Inflammatory macrophage treated with lipopolysaccharide for 4 hours (primary cell): ENCODE measurements at places on chromosomes 7 and 10.

DNA sequence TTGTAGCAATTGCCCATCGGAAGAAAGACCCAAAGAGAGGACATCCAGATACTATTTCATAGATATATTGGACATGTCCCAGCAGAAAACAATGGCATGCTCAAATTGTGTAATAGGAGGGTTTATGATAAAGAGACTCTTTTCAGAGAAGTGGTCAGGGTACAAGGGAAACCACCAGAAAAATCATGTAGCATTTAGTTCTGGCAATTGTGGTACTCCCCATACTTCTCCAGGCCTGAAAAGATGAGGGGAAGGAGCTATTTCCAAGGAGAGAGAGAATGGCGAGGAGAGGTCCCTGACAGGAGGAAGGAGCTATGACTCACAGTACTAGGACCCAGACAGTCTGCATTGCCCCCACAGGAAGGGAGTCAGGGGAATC is 68.4 kb upstream of the ADO start:
- no peak for DNase-seq

- DNase-seq: no peak
Measured at GRCh38 chr10:132294561-132295318, 13.0 kb downstream of the STK32C start.

DNA sequence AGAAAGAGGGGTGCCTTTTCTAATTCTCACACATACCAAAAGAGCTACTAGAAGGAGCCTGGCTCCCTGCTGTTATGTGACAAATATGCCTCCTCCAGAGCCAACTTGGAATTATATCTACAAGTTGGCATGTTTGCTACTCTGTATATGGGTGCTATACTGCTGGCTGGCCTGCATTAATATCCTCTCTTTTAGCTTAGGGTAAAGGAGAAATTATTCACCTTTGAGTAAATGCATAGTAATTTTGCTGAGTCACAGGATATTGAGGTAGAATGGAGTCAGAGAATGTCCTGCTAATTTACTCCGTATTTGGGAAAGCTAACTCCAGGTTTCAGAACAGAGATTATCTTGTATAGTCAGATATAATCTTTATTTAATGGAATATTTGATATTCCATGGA is 24.2 kb upstream of the LIPN start:
- DNase-seq: no peak

DNA sequence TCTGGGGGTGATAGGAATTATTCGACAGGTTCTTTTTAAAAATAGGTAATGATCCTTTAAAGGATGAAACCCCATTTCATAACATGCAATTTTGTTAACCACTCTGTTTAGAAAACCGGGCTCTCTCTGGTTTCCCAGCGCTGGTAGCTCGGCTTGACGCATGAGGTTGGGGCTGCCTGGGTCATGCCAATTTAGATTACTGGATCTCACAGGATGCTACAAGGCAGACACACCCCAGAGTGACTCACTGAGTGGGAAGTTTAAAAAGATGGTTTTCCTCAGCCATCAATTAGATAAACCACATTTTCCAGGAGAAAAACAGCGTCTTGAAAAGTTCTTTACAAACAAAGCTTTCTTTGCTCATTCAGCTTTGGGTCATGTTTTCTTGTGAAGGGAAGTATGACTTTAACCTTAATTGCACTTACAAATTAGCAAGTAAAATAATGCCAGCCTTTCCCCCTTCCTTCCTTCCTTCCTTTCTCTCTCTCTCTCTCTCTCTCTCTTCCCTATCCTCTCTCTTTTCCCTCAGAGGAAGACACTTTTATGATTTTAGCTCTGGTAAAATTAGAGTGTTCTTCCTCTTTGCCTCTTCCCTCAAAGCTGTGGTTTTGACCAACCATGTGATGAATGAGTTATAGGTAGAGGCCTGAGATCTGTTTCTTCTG is 99.8 kb downstream of the EPDR1 start:
- peak; percentile 4 for DNase-seq

DNA sequence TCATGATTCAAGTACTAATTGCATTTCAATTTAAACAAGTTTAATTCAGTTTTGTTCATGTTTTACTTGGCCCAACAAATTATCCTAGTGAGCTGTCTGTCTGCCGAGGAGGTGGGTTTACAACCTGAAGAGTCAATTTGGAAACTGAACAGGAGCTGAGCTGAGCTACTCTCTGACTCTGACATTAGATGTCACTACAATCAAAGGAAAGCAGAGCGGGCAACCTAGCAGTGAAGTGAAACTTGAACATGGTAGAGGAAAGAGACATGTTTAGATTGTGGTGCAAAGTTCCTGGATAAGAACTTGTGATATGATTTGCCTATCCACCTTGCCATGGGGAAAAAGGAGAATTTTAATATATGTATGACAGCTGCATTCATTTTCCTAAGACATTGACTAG is 9.6 kb upstream of the AGR3 start:
- DNase-seq: peak; percentile 33

- DNase-seq: no peak
Measured at GRCh38 chr10:17085011-17085725, 44.4 kb downstream of the CUBN start.

DNA sequence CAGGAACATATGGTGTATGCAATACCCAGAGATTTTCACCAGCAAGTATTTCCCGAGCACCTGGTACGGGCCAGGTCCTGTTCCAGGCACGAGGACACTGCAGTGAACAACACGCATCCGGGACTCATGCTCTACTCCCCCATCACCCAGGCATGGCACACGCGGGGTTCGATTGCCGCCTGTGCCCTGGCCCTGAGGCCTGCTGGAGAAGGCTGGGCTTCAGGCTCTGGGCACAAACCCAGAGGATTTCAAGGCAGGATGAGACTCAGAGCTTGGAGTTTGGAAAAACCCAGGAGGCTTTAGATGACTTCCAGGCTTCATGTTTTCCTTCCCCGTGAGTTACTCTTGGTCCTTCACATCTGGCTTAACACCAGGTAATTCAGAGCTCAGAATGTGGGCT is 143.5 kb downstream of the NEURL1 start:
- DNase-seq: no peak

GRCh38 chr7:122803323-122803722 is 82.9 kb downstream of the CADPS2 start:
- DNase-seq: no peak

DNA sequence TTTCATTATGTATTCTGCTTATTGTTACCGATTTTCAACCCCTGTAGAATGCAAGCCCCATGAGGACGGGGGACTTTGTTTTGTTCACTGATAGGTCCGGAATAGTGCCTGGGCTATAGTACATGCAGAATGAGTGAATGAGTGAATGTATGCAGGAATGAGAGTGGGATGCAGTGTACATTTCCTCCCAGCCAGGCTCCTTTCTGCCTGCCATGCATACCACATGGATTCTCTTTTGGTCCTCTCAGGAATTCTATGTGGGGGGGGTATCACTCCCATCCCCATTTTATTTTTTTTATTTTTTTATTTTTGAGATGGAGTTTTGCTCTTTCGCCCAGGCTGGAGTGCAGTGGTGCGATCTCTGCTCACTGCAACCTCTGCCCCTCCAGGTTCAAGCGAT is 16.7 kb downstream of the TRIM56 start:
- DNase-seq: no peak

DNA sequence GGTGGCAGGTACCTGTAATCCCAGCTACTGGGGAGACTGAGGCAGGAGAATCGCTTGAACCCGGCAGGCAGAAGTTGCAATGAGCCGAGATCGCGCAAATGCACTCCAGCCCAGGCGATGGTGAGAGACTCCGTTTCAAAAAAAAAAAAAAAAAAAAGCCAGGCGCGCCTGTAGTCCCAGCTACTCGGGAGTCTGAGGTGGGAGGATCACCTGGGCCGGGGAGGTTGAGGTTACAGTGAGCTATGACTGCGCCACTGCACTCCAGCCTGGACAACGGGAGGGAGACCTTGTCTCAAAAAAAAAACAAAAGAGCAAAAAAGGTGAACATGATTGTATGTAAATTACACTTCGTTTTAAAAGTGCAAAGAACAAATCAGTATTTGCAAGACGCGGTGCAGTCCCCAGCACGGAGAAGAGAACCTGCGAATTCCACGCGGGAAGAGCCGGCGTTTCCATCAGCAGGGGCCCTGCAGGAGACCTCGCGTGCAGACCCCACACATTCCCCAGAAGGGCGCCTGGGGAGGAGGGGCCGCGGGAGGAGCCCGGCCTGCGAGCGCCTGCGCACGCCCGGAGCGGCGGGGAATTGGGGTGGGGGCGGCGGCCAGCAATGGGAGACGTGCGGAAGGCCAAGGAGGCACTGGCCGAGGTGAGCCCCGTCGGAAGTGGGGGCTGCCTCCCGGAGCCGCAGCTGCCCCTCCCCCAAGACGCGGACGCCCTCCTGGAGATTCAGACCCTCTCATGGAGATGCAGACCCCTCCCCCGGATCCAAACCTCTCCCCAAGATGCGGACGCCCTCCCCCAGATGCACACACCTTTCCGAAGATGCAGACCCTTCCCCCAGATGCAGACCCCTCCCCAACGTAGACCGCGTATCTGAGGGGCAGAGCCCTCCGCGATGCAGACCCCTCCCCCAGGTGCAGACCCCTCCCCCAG is 16.7 kb upstream of the SUN1 start:
- DNase-seq: no peak
